ENCODE measurements at places on chromosomes 3 and 15. TPM values are rescaled to one million over a fixed set of nuclear protein-coding genes. Genes with fewer than 3 reads are reported as not detected.

The LRRC31 gene
- 0.04 TPM for total RNA-seq

The GPR171 gene
- total RNA-seq = not detected

The PIGZ gene
- 3.7 TPM for total RNA-seq

The SIDT1 gene
- 18.4 TPM for total RNA-seq

The RARRES1 gene
- not detected for total RNA-seq

The CIAO2A gene
- 92.4 TPM for total RNA-seq

The MAGI1 gene
- total RNA-seq = 12.7 TPM

The APOD gene
- not detected for total RNA-seq

DNA sequence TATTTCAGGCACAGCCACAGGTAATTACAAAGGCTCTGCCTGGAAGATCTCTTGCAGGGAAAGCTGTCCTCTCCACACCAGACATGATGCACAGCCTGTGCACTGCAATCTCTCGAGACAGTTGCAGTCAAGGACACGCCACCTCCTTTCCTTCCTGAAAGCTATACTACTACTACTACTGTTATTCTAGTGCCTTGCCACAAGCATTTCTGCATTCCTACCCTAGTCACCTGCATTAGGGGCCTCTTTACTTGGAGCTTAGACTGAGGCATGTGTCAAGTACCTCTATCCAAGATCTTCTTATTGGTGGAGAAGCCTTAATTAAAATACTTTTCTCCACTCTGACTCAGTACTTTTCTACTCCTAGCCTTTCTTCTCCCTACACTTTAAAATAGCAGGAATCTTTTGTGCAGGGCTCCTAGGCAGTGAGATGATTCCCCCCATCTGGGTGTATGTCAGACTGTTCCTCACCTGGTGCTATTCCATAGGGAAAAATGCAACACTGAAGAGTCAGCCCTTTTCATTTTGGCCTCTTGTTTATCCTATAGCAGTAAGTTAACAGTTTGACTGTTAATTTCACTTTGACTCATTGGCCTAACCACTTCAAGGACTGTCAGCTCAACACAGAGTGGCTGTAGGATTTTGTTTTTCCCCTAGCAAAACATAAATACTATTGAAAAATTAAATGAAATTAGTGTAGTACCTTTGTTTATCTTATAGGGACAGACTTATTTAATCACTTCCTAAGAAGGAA is 78.9 kb downstream of the ESYT3 start:
- H3K36me3 ChIP-seq = no peaks in the 10 kb centered on the region
- H3K4me1 ChIP-seq = peaks cover 10% of the 10 kb centered on the region
- DNase-seq = no peak
- H3K27me3 ChIP-seq = no peaks in the 10 kb centered on the region
- H3K4me3 ChIP-seq = no peak overlapping the region

- H3K36me3 ChIP-seq = no peaks in the 10 kb centered on the region
- peak overlapping the region; percentile 74 for H3K27ac ChIP-seq
- H3K4me1 ChIP-seq = peaks cover 22% of the 10 kb centered on the region
- no peaks in the 10 kb centered on the region for H3K27me3 ChIP-seq
- peak; percentile 35 for DNase-seq
These were observed 1.9 kb downstream of the VGLL4 start for GRCh38 chr3:11641683-11642430.

- peaks cover 14% of the 10 kb centered on the region for H3K27me3 ChIP-seq
- no peaks in the 10 kb centered on the region for H3K36me3 ChIP-seq
- peak within 1 kb of the TSS; percentile 80 for H3K4me3 ChIP-seq
These were observed at the start of gene BSN for GRCh38 chr3:49553692-49554632. TSS of gene BSN (plus strand) at chr3:49554477. CDS start at chr3:49554603, 126 bp downstream.

GRCh38 chr3:13008155-13008995 is 64.9 kb downstream of the IQSEC1 start:
- H3K36me3 ChIP-seq = no peaks in the 10 kb centered on the region
- H3K4me3 ChIP-seq = no peak overlapping the region
- H3K27ac ChIP-seq = no peak overlapping the region
- no peak for DNase-seq

DNA sequence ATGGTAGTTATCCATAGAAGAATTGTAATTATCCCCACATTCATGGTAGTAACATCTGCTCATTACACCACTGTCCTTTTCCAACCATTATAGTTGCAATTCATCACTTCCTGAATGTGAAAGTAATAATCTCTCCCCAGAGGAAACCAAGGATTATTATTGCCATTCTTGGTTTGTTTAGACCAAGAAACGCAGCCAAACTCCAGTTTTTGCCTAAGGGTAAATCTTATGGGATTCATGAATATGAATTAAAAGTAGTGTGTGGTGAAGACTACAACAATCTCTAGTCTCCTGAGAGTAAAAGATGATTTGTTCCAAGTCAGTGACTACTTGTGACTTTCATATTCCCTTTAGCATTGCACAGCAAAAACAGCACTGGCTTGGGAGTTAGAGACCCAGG is 45.7 kb upstream of the ABI3BP start:
- H3K27ac ChIP-seq = no peak overlapping the region
- no peaks in the 10 kb centered on the region for H3K36me3 ChIP-seq
- H3K4me3 ChIP-seq = no peak overlapping the region
- H3K27me3 ChIP-seq = no peaks in the 10 kb centered on the region
- peaks cover 58% of the 10 kb centered on the region for H3K4me1 ChIP-seq

DNA sequence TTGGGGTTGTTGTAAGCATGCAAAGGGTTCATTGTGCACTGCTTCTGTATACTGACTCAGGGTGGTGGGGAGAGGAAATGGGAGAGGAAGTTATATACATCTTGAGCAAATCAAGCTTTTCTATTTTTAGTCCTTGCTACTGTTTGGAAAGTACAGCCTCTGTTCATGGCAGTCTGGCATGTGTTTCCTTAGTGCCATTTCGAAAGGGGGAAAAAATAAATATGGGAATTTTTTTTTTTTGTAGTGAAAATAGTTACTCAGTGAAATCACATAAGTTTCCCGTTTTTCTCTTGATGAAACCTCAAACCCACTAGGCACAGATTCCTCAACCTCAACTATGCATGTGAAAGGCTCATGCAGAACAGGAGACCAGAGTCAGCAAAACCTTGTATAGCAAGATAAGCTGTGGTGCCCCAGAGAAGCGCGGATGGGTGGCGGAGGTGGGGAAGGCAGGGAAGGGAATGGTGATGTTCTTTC is 353.3 kb downstream of the LPP start:
- no peak overlapping the region for H3K4me3 ChIP-seq
- no peak overlapping the region for H3K27ac ChIP-seq
- H3K4me1 ChIP-seq = peaks cover 9% of the 10 kb centered on the region
- no peak for DNase-seq
- peaks cover 15% of the 10 kb centered on the region for H3K36me3 ChIP-seq

GRCh38 chr3:116453666-116454346 is 8.5 kb upstream of the LSAMP start:
- no peak overlapping the region for H3K4me3 ChIP-seq
- H3K27me3 ChIP-seq = no peaks in the 10 kb centered on the region
- DNase-seq = peak; percentile 14
- H3K4me1 ChIP-seq = no peaks in the 10 kb centered on the region
- H3K27ac ChIP-seq = no peak overlapping the region
- no peaks in the 10 kb centered on the region for H3K36me3 ChIP-seq

GRCh38 chr15:58536414-58536813 is 104.6 kb downstream of the LIPC start:
- no peak for DNase-seq
- no peaks in the 10 kb centered on the region for H3K4me1 ChIP-seq
- H3K4me3 ChIP-seq = no peak overlapping the region
- no peaks in the 10 kb centered on the region for H3K27me3 ChIP-seq

Data from PC-3 (cell line).